ENCODE measurements at places on chromosomes 5 and 9. TPM values are rescaled to one million over a fixed set of nuclear protein-coding genes. Genes with fewer than 3 reads are reported as not detected.

GRCh38 chr9:13447843-13448422 lies 168.4 kb upstream of the MPDZ start:
- DNase-seq, result peak; percentile 13

DNA sequence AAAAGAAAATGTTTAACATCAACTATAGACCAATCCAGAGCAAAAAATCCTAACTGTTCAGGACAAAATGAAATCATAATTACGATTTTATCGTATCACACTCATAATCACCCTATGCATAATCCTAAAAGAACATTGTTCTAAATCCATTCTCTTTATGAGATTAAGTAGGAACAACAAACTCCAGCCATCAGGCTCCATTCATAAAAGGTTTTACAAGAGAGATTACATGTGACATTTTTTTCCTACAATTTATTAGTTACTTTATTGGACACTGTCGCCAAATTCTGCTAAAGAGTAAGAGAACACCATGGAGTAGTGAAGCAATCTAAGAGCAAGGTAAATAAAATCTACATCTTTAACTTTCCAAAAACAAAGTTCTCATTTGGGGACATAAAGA lies 198.0 kb downstream of the BNC2 start:
- DNase-seq, result no peak

DNA sequence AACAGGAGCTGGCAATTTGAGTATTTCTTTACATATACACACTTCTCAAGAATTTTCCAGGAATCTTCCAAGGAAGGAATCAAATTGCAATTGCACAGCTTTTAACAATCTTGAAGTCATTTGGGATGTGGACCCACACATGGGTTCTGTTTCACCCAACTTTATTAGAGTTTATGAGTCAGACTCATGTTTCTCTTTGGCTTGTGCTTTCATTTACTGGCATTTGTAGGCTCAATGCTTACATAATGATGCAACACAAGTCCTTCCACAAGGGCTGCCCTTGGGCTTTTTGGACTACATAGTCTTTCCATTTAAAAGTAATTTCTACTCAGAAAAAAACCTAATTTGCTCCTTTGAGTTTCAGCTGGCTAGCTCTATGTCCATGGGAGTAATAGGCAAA lies 4.6 kb upstream of the CDC37L1 start:
- no peak for DNase-seq

DNA sequence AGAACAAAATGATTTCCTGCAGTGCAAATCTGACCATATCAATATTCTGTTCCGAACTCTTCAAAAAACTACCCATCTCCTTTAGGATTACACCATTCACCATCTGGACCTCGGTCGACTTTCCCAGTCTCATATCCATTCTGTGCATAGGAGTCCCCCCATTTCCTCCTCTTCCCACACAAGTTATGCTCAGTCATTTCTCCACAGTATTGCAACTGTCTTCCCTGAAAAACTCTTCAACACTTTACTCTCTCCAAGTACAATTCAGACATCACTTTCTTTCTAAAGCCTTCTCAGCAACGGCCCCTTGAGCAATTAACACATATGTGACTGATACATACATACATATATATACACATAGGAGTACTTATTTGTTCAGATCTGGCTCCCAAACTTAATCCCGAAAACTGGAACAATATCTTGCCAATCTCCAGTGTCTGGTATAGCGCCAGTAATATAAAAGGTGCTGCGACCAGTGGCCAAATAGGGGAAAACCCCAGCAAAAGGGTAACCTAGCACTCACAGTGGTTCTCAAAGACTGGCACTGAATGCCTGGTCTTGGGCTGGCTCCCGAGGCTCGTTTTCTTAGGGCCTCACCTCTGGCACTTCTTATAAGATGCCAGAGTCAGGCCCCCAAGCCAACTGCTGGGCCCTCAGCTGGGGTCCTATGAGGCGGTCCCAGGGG lies 629 bp downstream of the ZBTB26 start:
- no peak for DNase-seq

GRCh38 chr5:101288633-101289032 lies 385.6 kb upstream of the ST8SIA4 start:
- DNase-seq, result no peak

- DNase-seq, result no peak
Measured at GRCh38 chr5:116806836-116807235, 232.2 kb upstream of the SEMA6A start.

DNA sequence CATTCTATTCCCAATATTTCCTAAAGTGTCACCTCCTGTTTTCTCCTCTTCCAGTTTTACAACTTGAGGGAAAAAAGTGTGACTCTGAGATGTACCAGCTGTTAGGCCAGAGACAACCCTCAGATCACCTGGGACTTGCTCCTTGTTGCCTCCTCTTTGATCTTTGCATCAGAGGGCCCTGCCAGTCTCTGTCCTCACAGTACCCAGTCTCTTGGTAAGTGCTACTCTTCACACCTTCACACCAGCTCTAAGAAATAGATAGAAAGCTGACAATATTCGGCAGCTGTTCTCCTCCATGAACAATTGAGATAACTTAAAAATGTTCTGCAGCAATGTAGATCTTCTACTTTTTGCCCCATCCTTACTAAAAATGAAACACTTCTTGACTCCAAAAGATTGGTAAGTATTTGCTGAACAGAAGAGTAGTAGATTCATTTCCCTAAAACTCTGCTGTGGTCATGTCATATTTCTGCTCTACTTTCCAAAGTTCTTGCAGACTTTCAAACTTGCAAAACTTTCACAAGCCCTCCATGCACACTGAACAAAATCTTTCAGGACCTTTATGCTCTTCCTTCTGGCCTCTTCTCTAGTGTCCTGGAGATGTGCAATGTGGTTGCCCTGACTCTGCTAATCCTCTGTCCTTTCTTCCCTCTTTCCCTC lies 188.6 kb downstream of the SNX18 start:
- DNase-seq, result no peak

- DNase-seq, result no peak
Measured at GRCh38 chr5:147321569-147321968, 86.7 kb downstream of the STK32A start.

- no peak for DNase-seq
Measured at GRCh38 chr9:14094491-14094890, 219.4 kb downstream of the NFIB start.

- no peak for DNase-seq
Measured at GRCh38 chr9:12469084-12469483, 224.1 kb upstream of the TYRP1 start.

GRCh38 chr9:88976890-88977257 lies 14.4 kb upstream of the S1PR3 start:
- no peak for DNase-seq

DNA sequence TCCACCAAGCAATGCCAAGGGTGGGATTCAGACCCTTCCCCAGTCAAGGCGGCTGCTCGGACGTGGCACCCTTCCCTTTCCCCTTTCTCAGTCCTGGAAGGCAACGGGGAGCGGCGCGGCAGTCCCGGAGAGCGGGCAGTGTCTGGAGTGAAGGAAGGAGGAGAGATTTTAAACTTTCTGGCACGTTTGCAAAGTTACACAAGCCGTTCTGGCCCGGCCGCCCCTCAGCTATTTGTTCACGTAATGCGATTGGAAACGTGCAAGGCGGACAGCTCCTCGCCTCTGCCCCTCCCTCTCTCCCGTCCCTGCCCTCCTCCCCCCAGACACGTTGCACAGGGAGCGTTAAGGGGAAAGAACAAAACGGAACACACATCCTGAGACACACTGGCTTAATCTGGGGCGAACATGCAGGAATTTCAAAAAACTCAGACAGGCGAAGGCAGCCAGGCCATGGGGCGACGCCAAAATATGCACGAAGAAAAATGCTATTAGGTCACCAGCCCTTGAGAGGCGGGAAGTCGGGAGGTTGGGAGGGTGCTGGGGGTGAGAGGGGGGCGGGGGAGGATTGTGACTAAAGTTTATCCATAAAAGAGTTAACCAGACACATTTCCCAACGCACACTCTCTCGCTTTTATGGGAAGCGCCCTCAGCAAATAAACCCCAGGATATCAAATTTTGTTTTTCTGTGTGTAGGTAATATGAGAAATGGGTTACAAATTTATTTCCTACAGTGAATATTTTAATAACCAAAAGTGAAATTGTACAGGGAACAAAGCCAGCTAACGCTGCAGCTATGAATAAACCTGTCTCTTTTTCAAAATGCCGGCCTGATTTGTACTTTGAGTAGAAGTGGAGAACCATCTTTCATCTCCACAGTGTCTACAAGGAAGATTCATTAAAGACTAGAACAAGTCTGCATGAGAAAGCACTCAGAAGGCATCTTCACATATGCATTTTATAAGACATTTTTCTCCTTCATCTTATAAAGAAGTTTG lies at the start of gene LOX:
TSS of gene LOX (minus strand) at position 144 of the 995 bp plus-strand sequence. CDS start 274 bp downstream, outside the sequence.
- peak; percentile 60 for DNase-seq

DNA sequence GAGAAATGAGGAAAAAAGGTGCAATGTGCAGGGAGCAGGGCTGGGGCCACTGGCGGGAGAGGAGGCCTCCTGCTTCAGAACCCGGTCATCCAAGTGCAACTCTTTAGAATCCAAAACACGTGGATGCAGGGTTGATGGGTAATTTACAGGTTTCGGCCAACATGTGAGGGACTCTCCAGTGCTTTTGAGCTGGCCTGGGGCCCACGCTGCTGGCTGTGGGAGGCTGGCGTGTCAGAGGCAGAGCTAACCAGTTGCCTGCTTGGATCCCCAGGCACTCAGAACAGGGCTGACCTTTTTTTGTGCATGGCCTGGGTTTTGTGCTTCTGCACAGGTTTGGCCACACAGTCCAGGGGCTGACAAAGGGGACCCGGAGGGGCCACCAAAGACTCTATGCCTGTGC lies 61.6 kb downstream of the GADD45G start:
- no peak for DNase-seq

GRCh38 chr5:6431214-6432195 lies 17.2 kb upstream of the UBE2QL1 start:
- no peak for DNase-seq

DNA sequence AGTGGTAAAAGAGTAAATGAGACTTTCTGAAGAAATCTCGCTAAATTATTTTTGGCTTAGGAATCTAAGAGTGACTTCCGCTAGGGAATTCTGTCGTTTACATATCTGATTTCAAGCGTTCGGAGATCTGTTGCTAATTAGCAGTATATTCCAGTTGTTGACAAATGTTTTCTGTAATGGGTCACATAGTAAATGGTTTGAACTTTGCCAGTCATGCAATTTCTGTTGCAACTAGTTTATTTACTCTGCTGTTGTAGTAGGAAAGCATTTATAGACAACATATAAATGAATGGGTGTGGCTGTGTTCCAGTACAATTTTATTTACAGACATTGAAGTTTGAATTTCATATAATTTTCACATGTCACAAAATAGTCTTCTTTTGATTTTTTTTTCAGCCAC lies 57.4 kb upstream of the JAK2 start:
- no peak for DNase-seq

GRCh38 chr5:103679873-103680272 lies 117.3 kb upstream of the NUDT12 start:
- DNase-seq, result no peak

DNA sequence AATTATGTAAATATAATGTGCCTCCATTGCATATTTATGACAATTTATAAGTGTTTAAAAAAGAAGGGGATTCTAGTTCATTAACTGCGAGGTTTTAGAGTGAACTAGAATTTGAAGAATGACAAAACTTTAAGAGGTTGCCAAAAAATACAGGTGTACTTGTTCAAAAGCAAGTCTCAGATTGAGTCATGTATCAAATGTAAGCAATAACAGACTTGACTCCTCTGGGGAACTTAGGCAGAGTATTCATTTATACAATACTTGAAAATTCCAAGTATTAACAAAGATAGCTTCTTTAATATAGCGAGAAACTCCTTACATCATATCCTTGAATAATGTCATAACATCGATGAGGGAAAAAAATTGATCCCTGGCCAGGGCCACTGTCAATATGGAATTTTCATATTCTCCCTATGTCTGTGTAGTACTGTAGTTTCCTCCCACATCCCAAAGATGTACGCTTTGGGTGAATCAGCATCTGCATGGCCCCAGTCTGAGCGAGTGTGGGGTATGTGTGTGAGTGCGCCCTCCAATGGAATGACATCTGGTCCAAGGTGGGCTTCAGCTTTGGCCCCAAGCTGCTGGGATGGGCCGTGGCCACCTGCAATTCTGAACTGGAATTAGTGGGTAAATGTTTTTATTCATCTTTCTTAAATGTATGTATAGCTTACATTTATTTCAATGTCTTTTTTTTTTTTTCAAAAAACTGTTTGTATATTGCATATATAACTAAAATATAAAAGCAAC lies 70.1 kb downstream of the RIC1 start:
- DNase-seq, result no peak

DNA sequence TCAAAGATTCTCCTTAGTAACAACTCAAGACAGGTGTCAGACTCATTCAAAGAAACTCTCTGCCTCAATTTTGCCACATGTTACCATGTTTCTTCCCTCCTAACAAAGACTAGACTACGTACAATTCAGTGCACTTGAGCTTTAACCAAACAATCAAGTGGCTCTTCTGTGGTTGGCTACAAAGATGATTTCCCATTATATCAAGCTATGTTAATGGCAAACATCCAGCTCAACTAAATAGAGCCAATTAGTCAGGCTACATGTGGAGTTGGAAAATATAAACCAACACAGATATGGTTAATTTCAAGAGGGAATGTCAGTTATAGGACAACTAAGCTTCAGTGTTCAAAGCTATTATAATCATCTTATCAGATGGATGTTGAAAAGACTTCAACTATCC lies 29.2 kb upstream of the ADRA1B start:
- no peak for DNase-seq

- peak; percentile 82 for DNase-seq
Measured at GRCh38 chr9:70407081-70407503, 7.4 kb downstream of the KLF9 start.

DNA sequence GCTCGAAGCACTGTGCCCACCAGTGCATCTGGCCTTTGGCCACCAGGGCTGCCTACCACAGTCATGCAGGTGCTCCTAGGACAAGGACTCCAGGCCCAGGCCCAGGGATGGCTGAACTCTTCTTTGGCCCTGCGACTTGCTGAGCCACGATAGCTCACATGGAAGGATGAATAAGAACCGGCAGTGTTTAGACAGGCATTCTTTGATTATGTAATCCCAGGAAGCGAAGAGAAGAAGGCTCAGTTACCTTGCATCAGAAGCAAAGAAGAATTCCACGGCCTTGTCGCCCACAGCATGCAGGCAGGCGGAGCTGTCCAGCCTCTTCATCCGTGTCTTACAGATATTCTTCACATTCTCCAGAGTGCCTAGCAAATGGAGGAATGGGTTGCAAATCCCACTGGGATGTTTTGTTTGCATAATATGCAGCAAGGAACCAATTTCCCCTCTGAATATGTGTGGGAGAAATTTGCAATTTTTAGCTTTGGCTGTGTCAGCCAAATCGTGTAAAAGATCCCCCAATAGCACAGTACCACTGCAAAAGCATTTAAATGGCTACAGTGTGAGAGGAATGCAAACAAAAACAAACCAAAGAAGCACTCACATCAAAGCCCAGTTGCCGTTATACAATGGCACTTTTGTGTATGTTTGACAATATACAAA lies 29.1 kb downstream of the GFPT2 start:
- DNase-seq, result no peak

Gene NUTM2G
- not detected for total RNA-seq

Gene RORB
- not detected for total RNA-seq

Gene SNCAIP
- 18.9 TPM for total RNA-seq

Gene SOX30
- total RNA-seq, result not detected

Gene IL3
- not detected for total RNA-seq

Gene FGFR4
- total RNA-seq, result 1.2 TPM

Gene DMRT3
- not detected for total RNA-seq

Gene PDZD2
- 1.6 TPM for total RNA-seq

Gene PCDHB10
- 0.33 TPM for total RNA-seq

Gene ADRB2
- total RNA-seq, result 3.5 TPM
